ENCODE measurements at places on chromosomes 5 and 9.

- no peak for DNase-seq
These were observed 67.2 kb upstream of the DAP start for GRCh38 chr5:10828241-10828640.

GRCh38 chr9:13411791-13412190 lies 132.3 kb upstream of the MPDZ start:
- DNase-seq = no peak

- no peak for DNase-seq
These were observed 10.8 kb upstream of the NIPAL4 start for GRCh38 chr5:157449011-157449723.

DNA sequence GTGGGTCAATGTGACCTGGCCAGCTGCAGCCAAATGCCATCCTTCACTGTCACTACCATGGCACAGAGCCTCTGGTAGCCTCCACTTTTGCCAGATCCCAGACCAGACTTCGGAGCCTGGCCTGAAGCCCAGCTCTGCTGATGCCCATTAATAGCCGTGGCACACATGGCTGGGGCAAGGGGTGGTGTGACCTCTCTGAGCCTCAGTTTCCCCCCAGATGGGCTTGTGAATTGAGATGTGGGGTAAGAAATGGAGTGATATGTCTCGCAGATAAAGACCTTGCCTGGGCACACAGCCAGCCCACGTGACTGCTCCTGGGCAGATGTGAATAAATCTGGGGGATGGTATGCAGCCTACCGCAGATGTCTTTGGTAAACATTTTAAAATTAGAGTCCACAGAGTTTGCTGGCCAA lies 13.9 kb downstream of the SUSD3 start:
- DNase-seq = no peak
